Activated naive CD8-positive, alpha-beta T cell treated with anti-CD3 and anti-CD28 coated beads, Interleukin-2, amount 50 U/mL, for 16 hours (primary cell): ENCODE measurements at places on chromosomes 16 and 17.

- DNase-seq = no peak
Measured at GRCh38 chr17:69018022-69018615, 42.6 kb downstream of the ABCA9 start.

DNA sequence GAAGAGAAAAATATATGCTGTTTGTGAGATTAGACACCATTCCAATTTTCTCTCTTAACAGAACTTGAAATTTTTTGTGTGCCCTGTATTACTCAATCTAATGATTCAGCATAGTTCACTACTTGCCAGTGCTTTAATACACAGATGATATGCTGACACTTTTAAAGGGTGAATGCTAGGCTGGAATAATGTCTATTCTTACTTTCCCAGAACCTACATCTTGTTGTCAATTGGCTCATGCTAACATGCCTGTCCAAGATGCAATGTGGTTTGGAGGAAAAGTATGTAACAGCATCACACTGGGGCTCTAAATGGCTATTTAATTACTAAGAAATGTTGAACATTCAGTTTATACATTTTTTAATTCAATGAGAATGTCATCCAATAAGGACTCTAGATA, 7.6 kb upstream of the MAP2K6 start:
- DNase-seq = no peak

GRCh38 chr17:82595893-82596292, 52.4 kb downstream of the WDR45B start:
- no peak for DNase-seq

DNA sequence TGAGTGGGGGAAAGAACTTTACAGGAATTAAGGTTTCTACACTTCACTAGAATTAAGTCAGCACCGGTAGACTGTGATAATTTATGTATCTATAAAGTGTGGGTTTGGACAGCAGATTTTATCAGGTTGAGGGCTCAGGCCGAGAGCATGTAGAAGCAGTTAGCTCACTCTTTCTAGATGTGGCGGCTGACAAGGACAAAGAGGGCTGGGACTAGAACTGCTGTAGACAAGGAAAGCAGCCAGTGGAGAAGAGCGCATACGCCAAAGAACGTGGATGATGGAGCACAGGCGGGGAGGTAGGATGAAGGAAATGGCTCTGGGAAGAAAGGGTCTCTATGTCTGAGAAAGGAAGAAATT, 504 bp upstream of the GOSR1 start:
- no peak for DNase-seq

DNA sequence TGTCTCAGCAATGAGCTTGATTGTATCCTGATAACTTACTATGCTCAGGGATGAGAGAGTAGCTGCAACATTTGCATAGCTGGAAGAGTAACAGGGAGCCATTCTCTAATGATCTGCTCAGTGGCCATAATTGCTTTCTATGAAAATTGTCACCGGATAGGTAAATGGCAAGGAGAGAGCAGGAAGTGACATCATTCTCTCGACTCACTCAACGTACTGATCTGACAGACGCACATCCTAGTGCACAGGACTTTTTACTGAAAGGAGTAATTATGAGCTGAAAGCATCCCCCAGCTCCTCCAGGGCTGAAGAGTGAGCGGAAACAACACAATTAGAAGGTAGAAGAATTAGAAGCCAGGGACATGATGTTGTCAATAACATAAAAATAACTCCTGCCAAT, 71.8 kb downstream of the IRX5 start:
- no peak for DNase-seq

- DNase-seq = no peak
Measured at GRCh38 chr16:4314532-4315185, 1.2 kb upstream of the GLIS2 start.
